NCI-H1694 treated with DMSO at 0.1 percent for 48 hours (cell line): ENCODE measurements at places on chromosomes 2 and 18.

DNA sequence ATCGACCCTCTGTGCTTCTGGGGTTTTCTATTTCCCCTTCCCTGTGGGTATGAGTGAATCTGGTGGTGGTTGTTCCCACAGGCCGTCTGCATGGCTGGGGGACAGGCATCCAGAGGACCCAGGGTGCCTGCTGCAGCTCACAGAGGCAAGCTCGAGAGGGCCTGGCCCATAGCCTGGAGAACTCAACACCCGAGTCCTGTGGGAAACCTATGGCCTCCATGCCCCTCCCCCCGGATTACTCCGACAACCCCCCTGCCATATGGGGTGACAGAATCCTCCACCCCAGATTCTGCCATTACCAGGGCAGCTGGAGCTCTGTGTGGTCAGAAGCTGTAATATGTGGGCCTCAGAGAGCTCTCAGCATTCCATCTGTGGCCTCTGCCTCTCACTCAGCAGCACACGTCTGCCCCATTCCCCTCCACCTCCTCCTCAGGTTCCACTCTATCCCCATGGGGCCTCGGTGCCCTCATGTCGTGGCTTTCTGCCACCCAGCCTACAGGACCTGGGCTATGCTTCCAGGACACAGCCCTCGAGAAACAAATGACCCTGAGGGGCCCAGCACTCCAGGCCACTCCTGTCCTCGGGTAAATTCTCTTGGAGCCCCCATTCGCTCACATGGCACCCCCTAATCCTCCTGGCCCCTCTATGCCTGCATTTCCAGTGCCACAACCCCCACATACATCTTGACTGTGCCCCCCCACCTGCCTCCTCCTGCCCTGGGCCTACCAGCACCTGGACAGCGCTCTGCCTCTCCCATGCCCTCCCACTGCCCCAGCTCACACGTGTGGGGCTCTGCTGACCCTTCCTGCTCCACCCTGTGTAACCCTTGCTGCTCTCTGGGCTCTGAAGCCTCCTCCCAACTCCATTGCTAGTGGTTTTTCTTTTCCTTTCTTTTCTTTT, 3.6 kb downstream of the MZT2A start:
- DNase-seq = no peak

DNA sequence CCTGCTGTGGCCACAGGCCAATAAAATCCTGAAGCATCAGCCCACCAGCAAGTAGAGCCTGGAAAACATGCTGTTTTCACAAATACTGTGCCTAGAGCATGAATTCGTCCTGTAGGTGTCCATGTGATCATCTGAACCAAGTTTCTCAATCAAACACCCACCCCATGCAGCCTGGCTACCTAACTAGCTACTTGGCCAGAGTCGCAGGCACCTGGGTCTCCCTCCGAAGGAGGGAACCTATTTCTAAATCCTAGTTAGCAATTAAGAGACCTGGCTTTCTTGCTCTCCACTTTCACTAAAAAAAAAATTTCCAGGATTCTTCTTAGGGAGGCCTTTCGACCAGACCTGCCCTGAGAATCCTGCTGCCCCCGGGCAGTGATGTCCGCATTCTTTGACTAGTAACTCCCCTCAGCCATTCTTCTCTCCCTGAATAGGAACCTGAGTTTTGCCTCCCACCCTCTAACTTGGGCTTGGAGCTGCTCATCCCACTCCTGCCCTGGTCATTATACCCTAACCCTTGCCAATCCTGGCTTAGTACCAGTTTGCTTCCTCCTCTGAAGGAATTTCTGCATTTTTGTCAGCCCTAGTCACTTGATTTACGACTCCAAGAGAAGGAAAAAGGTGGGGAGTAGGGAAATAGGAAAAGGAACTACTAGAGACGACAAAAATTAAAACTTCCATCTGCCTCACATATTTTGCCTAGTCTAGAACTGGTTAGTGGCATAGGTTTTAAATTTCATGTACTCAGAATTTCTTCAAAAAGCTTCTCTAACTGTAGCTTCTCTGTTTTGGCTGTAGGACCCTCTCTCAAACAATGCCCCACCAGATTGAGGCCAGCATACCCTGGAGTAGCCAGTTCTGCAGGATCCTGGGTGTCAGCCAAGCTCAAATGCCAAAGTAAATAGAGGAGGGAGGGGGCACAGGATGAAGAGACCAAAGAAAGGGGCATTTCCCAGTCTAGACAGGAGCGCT, 25.4 kb upstream of the TANK start:
- no peak for DNase-seq

GRCh38 chr2:11169333-11169732, 14.1 kb downstream of the SLC66A3 start:
- DNase-seq = no peak

DNA sequence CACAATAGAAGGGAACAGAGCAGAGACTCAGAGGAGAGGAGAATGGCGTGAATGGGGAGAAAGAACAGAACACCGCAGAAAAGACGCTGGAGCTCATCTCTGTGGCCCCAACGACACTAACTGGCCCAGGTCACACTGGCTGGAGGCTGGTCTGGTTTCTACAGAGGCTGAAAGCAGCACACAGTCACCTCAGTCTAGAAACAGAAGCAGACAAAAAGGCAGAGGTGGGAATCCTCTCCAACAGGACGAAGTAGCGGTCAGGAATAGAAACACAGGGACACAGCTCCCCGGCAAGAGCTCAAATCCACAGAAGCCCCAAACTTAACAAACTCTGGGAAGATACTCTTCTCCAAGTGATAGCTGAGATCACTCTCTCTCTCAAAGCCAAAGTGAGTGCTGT, 9.2 kb downstream of the SLC66A2 start:
- DNase-seq = no peak

DNA sequence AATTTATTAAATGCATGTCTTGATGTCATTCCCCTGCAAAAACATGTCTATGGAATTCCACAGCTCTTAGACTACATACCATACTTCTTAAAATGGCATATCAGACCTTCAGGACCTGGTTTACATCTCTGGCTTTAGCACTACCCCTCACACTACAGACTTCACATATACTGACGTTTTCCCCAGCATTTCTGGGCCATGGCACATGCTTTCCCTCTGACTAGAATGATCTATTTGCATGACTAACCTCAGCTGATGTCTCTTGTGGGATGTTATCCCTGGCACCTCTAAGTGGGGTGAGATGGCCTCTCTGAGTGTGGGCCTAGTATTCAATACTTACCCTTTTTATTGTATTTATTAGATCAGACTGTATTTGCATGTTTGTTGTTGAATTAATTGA, 381.6 kb downstream of the ERBB4 start:
- no peak for DNase-seq

GRCh38 chr2:132664096-132664495, 5.9 kb downstream of the LYPD1 start:
- DNase-seq = no peak

DNA sequence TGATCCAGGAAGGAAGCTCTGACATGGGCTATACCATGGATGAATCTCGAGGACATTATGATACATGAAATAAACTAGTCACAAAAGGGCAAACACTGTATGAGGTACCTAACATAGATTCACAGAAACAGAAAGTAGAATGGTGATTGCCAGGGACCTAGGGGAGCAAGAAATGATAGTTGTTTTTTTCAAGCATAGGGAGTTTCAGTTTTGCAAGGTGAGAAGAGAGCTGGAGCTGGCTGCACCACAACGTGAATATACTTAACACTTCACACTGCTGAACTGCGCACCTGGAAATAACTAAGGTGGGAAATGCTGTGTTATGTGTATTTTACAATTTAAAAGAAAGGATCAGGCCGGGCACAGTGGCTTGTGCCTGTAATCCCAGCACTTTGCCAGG, 13.2 kb upstream of the AGAP1 start:
- DNase-seq = no peak

DNA sequence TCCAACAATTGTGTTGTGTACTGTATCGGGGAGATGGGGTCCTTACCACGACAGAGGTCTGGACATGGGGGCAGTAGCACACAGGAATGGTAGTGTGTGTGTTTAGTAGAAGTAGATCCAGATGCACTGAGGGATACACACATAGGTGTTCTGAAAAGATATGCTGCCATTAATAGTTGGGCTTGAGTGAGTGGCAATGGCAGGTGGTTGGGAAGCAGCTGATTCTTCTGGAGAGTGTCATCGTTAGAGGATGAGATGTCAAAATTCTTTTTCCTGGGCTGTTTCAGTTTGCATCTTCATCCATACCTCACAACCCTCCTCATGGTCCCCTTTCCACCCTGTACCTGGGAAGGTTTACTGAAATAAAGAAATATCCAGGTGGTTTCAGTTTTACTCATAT, 66.6 kb downstream of the UGGT1 start:
- no peak for DNase-seq

DNA sequence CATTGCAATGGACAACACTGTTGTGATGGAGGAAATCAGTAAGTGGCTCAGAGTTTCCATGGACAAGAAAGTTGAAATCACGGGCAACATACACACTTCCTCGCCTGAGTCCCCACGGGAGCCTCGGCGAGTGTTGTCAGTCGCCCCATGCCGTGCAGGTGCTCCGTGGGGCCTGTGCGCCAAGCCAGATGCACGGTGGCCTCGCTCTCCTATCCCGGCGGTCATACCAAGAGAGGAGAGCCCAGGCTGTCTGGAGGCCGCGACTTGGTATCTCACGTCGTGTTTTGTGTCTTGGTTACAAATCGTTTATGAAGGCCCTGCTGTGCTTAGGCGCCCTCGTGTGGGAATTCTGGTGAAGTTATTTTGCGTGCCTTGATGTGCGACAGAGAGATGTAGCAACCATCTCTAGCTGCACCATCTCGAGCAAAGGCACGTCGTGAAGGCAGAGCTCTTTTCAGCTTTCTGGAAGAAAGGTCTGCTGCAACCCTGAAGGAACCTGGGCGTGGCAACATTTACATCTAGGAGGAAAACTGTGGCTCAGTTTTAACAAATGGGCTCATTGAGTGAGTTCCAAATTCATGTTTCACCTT, 21.8 kb downstream of the ATG4B start:
- peak; percentile 52 for DNase-seq

DNA sequence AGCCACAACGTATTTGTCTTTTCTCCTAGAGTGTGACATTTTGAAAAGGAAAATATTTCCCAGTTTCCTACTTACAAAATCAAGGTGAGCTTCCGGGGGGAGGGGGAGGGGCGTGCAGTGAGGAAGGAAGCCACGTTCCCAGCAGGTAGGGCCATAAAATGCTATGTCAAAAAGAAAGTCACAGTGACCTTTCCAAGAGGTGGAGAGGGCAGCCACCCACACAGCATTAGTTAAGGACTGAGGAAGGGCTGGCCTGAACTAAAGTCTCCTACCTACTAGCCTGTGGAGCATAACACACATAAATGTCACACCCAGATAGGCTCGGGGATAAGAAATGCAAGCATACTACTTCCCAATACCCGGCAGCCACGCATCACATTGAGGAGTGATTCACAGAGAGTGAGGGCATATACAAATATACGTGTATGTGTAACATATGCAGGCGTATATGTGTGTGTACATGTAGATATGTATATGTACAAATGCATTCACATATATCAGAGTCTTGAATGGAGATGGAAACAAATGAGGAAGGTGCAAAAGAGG, 191.1 kb downstream of the STK39 start:
- no peak for DNase-seq

DNA sequence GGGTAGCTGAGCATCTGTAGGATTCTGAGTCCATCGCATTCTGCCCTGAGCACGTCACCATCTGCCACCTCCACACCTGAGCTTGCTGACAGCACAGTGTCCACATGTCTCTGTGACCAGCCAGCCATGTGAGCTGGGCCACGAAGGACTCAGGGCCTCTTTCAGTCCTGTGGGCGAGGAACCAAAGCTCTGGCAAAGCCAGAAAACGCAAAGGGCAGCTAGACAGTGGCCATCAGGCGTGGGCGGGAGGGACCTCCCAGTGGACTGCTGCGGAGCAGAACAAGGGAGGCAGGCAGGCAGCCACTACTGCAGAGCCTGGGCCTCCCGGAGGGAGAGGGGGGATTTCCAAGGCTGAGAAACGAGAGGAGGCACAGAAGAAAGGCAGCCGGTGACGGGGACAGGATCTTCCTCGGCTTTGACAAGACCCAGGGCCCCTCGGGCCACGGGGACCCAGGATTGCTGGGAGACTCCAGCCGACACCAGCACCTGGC, 274.6 kb upstream of the SALL3 start:
- no peak for DNase-seq

DNA sequence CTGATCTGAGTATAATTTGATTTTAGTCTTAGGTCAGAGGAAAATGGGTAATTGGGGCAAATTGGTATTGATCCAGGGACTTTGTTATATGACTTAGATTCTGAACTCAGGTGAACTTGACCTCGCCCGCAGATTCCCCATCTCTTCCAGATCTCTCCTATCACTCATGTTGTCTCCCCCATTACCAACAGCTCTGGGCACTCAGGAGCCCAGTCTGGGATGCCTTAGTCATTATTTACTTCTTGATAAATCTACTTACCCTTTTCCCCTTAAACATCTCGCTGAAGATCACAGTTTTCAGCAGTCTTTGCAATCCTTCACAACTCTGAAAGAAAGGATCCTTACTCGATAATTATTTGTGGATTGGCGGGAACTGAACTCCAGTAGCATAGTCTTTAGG, 19.6 kb upstream of the HNMT start:
- no peak for DNase-seq

DNA sequence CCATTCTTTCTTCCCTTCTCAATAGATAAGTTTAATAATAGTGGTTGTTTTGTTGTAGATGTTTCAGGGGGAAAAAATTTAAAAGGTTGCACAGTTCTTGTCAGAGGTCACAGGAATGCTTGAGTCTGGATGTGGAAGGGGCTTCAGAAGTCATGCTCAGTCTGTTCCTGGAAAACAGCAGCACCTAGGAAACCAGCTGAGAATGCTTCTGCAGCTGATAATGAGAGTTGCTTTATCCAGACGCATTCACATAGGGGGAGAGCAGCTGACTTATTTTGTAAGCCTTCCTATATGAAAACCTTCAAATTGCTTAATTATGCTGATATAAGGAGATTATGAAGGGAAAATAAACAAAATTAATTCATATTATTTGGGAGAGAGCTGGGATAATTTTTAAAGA, 235.5 kb downstream of the GULP1 start:
- no peak for DNase-seq

GRCh38 chr2:226730481-226730880, 69.1 kb downstream of the IRS1 start:
- DNase-seq = no peak

GRCh38 chr2:207658156-207658555, 33.0 kb upstream of the METTL21A start:
- DNase-seq = no peak

GRCh38 chr2:5449867-5450266, 242.3 kb upstream of the SOX11 start:
- no peak for DNase-seq

DNA sequence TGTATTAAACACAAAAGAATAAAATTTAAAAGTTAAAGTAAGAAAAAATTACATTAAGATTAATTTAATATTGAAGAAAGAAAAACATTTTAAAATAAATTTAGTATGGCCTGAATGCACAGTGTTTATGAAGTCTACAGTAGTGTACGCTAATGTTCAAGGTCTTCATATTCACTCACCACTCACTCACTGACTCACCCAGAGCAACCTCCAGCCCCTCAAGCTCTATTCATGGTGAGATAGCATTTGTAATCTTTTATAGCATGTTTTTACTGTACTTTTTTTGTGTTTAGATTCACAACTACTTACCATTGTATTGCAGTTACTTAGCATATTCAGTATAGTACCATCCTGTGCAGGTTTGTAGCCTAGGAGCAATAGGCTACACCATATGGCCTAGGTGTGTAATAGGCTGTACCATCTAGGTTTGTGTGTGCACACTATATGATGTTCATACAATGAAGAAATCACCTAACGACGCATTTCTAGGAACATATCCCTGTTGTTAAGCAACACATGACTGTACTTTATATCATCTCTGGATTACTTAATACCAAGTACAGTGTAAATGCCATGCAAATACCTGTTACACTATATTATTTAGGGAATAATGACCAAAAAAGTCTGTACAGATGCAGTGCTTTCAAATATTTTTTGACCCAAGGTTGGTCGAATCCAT, 144.0 kb upstream of the IL1R2 start:
- no peak for DNase-seq
